Cortex of kidney (tissue), 1 donor: ENCODE measurements at places on chromosomes 3 and 15.

- DNase-seq, result no peak
These were observed 65.8 kb downstream of the MYO5A start for GRCh38 chr15:52462806-52463360.

- no peak for DNase-seq
These were observed 1.7 kb downstream of the NT5DC2 start for GRCh38 chr3:52531860-52532516.

- DNase-seq, result no peak
These were observed 208.2 kb upstream of the CTDSPL start for GRCh38 chr3:37653466-37653865.

GRCh38 chr3:52401551-52401950 is 43.4 kb downstream of the SEMA3G start:
- DNase-seq, result no peak

- no peak for DNase-seq
These were observed 19.5 kb downstream of the PHC3 start for GRCh38 chr3:170162052-170162451.

DNA sequence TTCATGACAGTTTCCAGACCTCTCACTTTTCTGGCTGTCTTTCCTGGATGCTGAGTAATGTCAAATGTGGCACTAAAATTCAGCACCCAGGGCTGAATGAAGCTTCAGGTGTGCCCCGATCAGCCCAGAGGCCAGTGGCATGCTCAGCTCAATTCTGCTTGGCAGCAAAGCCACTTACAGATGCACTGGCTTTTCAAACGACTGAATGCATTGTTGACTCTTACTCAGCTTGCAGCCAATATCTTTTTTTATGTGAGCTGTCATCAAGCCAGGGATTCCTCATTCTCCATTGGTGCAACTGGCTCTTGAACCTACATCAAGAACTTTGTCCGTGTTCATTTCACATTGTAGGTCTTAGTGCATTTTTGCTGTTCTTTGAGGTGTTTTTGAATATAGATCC is 60.7 kb downstream of the ZDHHC19 start:
- DNase-seq, result no peak

GRCh38 chr15:84839714-84840113 is 22.6 kb downstream of the ALPK3 start:
- no peak for DNase-seq

DNA sequence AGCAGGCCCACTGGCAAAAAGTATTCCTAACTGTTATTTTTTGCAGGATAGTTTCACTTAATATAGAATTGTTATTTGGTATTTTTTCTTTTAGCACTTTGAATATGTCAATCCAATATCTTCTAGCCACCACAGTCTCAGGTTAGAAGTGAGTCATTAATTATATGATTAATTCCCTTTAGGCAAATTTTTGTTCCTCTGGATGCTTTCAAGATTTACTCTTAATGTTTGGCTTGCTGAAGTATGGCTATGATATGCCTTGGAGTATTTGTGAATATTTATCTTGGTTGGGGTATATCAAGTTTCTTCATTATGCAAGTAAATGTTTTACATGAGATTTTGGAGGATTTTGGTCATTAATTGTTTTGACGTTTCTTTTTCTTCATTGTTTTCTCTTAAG is 152.1 kb upstream of the ALCAM start:
- no peak for DNase-seq

DNA sequence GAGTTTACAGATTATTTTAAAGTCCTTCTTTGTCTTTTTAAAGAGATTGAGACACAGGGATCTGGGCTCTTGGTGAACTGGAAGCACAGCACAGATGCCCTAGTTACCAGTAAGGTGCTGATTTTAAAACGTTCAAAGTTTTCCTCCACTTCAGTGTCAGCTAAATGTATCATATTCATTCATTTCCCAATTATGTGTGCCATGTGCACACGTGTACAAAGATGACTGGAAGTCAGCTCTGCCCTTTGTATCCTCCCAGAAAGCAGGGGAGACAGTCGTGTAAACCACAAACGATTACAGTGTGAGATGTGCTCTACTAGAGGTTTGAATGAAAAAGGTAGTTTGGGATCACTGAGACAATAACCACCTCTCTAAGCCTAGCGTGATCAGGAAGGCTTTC is 730 bp downstream of the ZKSCAN7 start:
- DNase-seq, result no peak

- DNase-seq, result no peak
These were observed 141.5 kb downstream of the LIPC start for GRCh38 chr15:58573270-58573669.

- no peak for DNase-seq
These were observed 117.6 kb upstream of the TBL1XR1 start for GRCh38 chr3:177314897-177315296.

DNA sequence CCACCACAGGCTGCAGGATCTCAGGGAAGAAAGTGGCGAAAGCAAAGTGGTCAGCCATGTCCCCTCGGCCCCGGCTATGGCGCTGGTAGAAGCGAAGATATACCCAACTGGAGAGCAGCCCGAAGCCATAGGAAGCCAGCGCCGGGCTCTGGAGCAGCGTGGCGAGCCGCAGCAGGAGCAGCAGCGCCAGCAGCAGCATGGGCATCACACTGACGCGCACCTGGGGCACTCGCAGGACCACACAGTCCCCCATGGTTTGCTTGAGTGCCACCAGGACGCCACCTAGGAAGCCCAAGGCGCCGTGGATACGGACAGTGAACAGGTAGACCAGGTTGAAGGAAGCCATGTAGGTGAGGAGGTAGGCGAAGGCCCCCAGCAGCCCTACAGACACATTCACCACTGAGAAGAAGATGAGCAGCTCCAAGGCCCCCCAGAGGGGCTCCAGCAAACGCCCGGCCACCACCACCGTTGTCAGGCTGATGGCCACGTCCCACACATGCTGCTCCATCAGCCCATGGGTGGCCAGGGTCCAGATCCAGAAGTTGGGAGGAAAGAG is 888 bp downstream of the TMEM115 start:
- no peak for DNase-seq

DNA sequence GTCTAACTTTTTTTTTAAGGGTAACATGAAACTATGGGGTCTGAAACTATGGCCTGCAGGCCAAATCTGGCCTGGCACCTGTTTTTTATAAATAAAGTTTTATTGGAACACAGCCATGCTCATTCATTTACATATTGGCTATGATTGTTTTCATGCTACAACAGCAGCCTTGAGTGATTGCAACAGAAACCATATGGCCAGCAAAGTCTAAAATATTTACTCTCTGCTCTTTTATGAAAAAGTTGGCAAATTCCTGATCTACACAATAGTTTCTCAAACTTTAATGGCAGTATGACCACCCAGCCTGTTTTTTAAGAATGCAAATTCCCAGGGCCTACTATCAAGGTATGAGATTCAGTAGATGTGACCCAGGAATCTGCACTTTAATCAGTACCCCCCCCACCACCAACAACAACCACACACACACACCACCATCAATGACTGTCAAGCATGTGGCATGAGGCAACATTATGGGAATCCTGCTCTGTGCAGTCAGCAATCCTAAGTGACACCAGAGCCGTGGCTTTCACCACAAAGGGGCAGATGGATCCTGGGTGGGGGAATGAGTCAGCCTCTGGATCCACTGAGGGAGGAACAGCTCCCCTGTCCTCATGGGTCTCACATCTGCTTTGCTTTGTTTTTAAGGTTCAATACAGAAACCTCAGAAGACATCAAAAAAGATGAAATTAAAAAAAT is 142.8 kb downstream of the NTRK3 start:
- DNase-seq, result no peak

DNA sequence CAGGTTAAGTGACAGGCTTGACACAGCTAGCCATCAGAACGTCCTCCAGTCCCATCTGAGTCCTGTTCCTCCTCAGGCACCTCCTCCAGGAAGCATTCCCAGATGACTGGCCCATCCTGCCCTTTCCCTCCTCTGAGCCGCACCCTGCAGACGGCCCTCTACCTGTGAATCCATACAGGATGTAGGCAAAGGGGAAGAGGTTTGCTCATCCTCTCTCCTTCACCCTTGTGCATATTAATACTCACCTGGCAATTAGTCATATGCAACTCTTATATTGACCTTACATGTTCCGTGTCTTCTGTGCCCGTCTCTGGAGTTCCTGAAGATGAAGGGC is 61.9 kb downstream of the SMAD3 start:
- DNase-seq, result no peak

DNA sequence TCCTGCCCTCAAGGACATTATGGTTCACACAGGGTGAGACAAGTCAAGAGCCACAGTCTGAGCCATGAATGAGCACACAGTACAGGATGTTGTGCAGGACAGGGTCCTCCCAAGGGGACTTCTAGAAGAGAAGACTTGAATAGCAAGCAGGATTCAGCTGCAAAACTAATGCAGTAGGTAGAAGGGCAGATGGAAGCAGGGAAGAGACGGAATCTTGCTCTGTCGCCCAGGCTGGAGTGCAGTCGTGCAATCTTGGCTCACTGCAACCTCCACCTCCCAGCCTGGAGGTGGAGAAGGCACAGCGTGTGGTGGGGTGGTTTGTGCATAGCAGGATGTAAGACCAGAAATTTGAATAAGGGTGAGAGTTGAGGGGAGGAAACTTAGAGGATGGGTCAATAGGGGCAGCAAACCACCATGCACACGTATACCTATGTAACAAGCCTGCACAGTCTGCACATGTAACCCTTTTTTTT is 8.0 kb downstream of the BCL2L10 start:
- DNase-seq, result no peak

DNA sequence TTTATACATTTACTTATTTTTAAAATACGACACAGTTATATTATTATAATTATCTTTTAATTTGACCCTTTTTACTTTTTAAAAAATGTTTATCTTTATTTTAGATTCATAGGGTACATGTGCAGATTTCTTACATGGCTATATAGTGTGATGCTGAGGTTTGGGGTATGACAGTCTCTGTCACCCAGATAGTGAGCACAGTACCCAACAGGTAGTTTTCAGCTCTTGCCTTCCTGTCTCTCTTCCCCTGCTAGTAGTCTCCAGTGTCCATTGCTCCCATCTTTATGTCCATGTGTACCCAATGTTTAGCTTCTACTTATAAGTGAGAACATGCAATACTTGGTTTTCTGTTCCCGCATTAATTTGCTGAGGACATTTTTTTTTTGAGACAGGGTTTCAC is 21.8 kb upstream of the KCNMB2 start:
- no peak for DNase-seq

GRCh38 chr3:83601704-83602103 is 1357.1 kb upstream of the CADM2 start:
- DNase-seq, result no peak

GRCh38 chr15:81492331-81492968 is 118.4 kb upstream of the TMC3 start:
- DNase-seq, result no peak

- no peak for DNase-seq
These were observed 7.9 kb upstream of the DUT start for GRCh38 chr15:48323294-48323693.

DNA sequence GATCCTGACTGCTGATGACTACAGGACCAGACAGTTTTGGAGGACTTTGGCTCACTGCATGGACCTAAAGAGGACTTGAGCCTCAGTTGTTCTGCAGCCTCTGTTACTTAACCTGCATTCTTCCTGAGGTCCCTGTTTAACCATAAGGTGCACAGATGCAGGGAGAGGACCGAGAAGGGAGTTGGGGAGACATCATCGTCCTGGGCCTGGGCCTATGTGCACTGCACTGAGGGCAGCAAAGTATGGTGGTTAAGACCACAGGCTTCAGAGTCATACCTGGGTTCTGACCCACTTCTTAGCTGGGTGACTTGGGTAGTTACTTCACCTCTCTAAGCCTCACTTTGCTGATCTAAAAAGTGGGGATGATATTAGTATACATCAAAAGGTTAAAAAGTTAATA is 21.9 kb downstream of the KY start:
- DNase-seq, result no peak

- no peak for DNase-seq
These were observed 13.2 kb upstream of the TMEM212 start for GRCh38 chr3:171829841-171830517.

- no peak for DNase-seq
These were observed 399.6 kb downstream of the PTPRG start for GRCh38 chr3:61960976-61961375.

DNA sequence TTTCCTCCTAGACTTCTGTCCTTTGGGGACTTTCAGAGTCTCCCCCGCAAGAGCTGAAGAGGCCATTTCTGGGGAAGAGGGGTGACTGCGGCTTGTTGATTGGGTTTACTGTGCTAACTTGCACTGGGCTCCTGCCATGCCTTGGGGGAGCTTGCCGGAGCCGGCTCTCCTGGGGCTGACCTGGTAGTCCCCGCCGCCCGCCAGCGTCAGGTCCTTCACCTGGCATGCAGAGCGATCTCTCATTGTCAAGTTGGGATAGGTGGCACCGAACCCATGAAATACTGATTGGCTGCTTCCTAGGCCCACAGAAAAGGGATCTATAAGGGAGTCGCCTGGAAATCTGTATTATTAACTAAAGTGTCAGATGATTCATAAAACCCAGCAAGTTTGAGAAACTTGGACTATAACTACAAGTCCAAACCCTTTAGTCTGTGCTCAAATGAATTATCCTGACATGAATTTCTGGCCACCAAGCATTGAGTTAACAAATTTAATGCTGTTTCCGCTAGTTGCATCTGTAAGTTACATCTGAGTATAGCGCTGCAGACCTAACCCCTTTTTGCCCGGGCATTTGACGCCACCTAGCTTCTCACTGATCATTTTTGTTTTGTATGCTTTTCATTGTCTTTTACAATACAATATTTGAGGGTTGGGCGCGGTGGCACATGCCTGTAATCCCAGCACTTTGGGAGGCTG is 607 bp upstream of the IMP3 start:
- DNase-seq, result no peak

DNA sequence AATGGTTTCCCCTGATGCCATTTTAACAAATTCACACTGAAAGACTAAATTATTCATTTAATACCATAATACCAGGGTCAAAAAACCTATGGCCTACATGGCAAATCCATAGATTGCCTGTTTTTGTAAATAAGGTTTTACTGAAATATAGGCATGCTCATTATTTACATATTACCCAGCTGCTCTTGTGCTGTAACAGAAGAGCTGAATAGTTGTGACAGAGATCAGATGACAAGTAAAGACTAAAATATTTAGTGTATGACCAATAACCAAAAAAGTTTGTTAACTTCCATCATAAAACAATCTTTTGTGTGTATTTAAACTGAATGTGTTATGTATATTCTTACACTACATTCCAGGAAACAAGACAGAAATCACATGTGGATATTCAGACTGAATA is 60.2 kb downstream of the DENND4A start:
- DNase-seq, result no peak
